ENCODE measurements at places on chromosomes 1 and 21.

DNA sequence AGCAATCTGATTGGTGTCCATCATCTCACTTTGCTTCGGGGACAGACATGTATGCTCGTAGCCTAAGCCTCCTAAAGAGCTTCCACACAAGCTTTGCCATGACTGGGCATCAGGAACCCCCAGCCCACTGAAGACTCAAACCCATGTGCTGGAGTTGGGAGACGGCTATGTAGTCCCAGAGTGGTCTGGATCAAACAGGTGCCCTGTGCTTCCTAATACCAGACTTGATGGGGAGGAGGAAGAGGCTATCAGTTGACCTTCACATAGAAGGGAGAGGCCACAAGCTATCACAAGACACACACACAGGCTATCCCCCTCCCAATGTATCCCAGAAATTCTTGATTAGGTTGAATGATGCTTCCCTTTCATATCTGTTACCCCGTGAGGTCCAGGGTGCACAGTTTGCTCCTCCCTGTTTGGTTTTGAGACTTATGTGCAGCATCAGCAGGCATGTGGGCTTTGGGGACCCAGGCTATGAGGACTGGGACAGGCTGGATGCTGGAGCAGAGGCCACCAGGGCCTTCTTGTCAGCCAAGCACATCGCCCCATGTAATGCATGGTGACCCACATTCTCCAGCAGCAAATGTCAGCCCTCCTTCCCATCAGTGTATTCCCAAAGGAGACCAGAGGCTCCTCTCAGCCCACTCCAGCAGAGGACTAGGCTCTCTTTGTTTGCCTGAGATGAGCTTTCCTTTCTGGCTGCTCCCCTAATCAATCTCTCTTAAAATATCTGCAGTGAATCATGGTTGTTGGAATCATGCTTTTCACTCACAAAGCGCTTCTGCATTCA, 159.8 kb downstream of the GRIK3 start:
- no peak for ATAC-seq

DNA sequence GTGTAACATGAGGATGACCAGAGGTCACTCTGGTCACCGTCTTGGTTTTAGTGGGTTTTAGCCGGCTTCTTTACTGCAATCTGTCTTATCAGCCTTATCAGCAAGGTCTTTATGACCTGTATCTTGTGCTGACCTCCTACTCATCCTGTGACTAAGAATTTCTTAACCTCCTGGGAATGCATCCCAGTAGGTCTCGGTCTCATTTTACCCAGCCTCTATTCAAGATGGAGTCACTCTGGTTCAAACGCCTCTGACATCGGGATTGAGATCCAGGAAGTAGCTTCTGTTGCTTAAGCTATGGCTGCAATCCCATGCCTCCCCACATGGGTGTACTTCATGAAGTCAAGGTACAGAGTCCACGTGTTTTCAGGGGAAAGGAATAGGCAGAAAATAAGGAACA, 19.9 kb downstream of the FMN2 start:
- ATAC-seq = no peak

DNA sequence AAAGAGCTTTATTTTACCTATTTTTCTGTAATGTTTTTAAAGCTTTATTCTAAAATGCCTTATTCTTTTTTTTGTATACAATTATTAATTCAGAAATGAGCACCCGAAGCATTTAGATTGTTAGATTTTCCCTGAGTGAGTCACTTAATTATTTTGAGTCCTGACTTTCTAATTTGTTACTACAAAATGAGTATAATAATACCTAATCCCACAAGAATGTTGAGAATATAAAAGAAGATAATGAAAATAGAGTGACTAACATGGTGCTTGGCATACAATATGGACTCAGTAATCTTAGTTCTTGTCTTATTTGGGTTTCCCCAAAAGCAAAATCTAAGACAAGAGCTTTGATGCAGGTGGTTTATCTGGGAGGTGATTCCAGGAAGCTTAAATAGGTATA, 142.2 kb downstream of the LHX8 start:
- ATAC-seq = no peak

DNA sequence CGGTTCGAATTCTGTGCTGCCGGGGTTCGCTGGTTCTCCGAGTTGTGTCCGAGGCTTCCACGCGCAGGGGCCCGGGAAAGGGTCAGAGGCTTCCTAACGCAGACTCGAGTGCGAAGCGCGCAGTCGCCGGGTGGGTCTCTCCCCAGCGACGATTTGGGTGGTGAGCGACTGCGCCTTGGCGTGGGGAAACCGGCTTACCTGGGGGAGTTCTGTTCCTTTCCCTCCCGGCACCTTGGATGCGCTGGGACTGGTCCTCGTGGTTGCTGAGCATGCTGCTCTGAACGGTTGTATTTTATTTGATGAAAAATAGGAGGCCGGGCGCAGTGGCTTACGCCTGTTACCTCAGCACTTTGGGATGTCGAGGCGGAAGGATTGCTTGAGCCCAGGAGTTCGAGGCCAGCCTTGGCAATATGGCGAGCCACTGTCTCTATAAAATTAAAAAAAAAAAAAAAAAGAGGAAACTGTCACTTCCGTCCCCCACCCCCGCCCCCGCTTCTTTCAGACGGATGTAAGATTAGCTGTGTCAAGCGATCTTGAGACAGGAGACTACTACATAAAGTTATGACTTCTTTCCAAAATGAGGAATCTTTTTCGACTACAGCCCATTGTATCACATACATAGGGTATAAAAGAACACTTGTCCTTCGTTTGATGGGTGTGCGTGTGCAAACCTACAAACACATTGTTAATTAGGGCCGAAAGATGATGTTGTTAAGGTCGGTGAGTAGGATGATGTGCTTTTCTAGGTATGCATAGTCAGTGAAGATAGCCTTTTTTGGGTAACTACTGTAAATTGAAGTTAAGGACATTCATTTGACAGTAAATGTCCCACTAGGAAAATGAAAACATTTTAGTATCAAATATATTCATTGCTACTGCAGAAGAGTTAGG, at the start of gene CCDC18:
CCDC18 (plus strand) TSS at position 2 of the 891 bp plus-strand sequence. CDS start 2,638 bp downstream, outside the sequence.
- peak; percentile 18 for ATAC-seq

DNA sequence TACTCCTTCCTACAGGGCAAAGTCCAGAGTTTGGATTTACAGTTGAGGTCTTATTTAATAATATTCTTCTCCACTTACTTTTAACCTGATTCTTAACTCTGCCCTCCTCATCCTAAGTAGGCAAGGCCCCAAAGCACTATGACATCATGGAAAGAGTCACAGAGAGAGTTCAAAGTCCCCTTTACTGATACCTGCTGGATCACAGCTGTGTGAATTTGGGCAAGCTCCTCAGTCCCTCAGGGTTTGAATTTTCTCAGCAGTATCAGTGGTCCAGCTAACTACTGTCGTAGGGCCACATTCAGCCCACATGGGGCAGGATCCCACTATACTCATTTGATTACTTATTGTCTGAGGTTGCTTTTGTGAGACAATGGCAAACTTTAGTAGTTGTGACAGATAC, 16.0 kb downstream of the TYW3 start:
- ATAC-seq = no peak

GRCh38 chr21:15204140-15204969, 139.6 kb upstream of the NRIP1 start:
- no peak for ATAC-seq

- no peak for ATAC-seq
Observed at GRCh38 chr1:100714599-100714998, 4.9 kb upstream of the VCAM1 start.

DNA sequence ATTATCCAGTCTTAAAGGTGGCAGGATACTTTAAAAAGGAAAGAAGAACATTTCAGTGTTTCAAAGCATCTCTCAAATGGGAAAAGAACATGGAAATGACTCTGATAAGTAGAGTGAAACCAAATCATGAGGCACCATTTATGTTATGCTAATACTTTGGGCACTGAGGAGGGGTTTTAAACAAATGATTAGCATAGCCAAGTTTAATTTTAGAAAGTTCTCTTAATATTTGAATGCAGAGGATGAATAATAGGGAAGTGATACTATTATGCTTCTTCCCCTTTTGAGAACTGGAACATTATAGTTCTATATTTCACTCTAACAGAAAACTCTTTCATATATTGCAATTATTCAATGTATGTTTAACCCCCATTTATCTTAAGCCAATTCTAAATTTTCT, 1181.9 kb upstream of the PRMT6 start:
- ATAC-seq = no peak

DNA sequence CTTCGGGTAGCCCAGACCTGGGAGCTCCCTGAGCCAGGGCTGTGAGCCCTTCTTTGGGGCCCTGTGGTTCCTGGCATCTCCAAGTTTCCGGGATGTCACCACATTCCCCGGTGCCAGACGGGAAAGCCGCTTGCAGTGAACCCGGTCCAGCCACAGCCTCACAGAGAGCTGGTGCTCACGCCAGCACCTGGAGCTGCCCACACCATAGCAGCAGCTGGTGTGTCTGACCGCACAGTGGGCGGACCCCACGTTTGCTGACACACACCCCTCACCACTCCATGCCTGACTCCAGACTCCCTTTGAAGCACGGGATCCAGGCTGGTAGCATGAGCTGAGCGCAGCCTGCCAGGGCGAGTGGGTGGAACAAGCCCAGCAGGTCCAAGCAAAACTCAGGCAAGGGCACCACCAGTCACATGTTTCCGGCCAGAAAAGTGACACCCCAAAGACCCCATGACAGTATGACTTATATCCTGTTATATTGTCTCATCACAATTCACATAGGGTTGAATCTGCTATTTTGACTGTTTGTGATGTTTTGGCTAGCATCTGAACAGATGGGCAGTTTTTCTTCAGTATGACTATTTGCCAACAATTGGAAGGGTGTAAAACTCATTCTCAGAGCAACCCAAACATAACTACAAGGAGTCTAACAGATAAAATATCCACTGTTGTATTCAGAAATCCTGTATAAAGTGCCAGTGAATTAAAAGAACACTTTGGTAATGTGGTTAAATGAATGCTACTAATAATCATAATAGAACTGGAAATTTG, 285.4 kb downstream of the SMYD3 start:
- ATAC-seq = no peak

DNA sequence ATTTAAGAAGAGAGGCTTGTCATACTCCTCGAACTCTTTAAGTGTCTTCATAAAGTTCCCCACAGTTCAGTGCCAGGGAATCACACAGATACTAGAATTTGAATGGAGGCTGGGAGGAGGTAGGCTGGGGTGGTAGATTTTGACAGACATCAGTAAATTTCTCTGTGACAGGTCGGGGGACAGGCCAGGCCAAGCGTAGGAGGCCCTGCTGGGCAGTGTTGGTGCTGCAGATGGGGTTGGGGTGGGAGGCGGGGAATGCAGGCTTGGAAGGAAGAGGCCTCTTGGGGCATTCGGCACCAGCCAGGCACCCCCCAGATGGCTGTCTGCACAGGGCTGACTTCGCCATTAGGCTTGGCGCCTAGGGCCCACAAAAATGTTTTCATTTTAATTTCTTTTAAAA, 84.0 kb downstream of the MAN1C1 start:
- ATAC-seq = no peak

DNA sequence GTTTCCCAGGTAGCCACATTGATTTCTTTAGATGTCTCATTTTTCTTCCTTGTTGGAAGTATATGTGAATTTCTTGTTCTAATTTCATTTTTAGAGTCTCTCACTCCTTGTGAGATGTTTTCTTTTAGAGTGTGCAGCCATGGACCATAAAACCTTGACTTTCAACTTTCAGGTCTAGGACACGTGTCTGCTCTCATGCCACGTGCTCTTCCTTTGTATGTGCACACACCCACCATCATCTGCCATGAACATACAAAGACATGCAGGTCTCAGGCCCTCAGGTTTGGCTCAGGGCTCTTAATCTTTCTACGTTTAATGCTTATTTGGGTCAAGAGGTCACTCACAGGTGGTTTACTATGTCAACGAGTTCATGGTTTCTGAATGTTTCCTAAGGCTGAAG, 70.6 kb downstream of the DDX20 start:
- ATAC-seq = no peak

DNA sequence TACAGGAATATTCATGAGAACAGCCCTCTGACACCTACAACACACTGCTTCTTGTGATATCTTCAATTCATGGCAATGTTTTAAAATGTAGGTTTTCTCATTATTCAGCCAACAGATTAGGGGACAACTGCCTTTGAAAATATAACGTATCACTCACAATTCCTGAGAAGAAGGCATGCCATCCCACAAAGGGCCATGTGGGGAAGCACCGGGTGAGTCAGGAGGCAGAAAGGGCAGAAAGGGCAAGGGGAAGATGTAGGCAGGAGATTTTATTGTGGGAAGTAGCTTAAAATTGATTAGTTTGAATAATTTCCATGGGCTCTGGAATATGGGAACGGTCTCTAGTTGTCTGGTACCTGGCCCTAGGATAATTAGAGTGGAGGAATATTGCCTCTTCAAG, 165.7 kb downstream of the HHIPL2 start:
- no peak for ATAC-seq

DNA sequence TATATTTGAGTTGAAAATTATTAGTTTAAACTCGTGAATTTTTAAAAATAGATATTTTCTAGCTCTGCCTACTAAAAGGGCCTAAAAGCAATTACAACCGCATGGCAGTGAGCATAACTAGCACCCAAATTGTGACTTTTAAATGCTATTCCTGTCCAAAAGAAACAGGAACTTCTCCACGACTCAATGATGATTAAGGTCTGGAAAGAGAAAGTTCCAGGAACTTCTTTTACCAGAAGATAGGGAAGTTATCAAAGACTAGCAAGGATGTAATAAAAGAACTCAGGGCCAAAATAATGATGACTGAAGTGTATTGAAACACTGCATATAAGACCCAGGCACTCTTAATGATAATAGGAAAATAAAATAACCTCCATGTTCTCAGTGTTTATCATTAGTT, 313.0 kb downstream of the PLPP3 start:
- ATAC-seq = no peak

GRCh38 chr1:30043256-30043655, 680.1 kb downstream of the MATN1 start:
- no peak for ATAC-seq

All from activated CD4-positive, CD25-positive, alpha-beta regulatory T cell treated with anti-CD3 and anti-CD28 coated beads, Interleukin-2, amount 50 U/mL, for 24 hours (primary cell).